ENCODE measurements at places on chromosomes 5 and 9.
A peak's percentile ranks its signal among the peaks of the same experiment; 100 is the strongest.

GRCh38 chr5:24624872-24625271 is 19.9 kb downstream of the CDH10 start:
- no peak for DNase-seq

DNA sequence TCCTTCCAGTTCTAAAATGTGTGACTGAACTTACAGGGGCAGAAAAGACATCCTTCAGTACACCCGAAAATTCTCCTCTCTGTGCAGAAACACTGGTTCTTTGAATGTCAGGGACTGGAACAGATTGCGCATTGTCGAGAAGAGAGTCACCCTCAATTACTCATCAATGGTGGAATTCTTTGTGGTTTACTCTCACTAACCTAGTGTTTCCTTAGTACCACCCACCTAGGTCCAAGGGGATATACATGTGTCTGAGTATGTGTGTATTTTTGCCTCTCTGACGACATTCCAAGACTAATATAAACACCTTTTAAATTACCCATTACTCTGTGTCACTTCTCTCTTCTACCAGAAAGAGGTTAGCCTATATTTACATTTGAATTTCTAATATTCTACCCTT is 660.8 kb downstream of the TLE1 start:
- DNase-seq: no peak

GRCh38 chr5:29247346-29248028 is 1946.0 kb upstream of the CDH6 start:
- DNase-seq: no peak

- DNase-seq: peak; percentile 62
Observed at GRCh38 chr5:152542741-152543140, 137.7 kb upstream of the NMUR2 start.

GRCh38 chr5:94908889-94909480 is 290.5 kb downstream of the SLF1 start:
- DNase-seq: peak; percentile 67

DNA sequence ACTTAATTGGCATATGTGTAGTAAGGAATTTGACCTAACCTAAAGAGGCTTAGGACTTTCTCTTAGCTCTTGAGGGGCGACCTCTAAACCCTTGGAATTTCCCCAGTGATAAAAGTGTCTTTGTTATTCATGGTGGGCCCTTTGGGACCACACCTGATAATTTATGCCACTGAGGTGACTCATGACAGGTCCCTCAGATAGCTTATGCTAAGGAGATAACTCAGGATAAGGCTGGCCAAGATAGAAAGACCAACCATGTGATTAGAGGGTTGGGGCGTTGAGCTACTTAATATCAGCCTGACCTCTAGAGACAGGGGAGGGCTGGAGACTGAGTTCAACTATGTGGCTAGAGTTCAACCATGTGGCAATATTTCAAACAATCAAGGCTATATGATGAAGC is 218.1 kb downstream of the AP3B1 start:
- peak; percentile 4 for DNase-seq

DNA sequence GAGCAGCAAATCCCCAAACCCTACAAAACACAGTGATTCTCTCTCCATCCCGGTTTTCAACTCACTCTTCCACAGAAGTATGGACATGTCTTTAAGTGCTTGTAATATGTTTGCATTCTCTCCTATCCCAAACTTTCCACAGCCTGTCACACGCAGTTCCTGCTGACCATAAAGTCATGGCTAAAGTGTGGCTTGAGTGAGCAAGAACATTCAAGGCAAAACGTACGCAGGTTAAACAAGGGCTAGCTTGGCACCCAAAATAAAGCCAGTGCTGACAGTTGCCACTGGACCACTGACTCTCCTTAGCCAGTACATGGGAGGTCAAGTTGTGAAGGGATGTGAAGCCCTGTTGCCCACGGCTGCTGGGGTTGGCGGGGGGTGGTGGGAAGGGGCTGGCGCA is 211.1 kb upstream of the IRX1 start:
- no peak for DNase-seq

DNA sequence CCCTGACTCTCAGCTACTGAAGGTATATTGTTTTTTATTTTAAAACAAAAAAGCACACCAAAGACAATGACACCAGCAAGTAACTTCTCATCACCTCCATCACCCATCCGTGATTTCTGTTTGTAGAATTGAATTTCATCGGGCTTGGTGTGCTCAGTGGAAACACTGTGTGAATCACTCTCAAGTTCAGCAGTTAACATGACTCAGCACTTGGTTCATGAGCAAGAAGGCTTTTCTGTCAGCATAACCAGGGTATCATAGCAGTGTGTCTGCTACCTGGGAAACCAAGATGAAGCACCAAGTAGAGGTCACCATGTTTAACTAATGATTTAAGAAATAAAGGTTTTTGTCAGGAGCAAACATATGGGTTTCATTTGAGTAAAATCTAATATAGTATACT is 123.7 kb downstream of the INSYN2B start:
- peak; percentile 29 for DNase-seq

- DNase-seq: no peak
Observed at GRCh38 chr5:62286834-62287233, 19.2 kb upstream of the KIF2A start.

- no peak for DNase-seq
Observed at GRCh38 chr9:7176561-7176960, 418.8 kb downstream of the KDM4C start.

- no peak for DNase-seq
Observed at GRCh38 chr9:131273146-131273855, 3.0 kb downstream of the FAM78A start.

DNA sequence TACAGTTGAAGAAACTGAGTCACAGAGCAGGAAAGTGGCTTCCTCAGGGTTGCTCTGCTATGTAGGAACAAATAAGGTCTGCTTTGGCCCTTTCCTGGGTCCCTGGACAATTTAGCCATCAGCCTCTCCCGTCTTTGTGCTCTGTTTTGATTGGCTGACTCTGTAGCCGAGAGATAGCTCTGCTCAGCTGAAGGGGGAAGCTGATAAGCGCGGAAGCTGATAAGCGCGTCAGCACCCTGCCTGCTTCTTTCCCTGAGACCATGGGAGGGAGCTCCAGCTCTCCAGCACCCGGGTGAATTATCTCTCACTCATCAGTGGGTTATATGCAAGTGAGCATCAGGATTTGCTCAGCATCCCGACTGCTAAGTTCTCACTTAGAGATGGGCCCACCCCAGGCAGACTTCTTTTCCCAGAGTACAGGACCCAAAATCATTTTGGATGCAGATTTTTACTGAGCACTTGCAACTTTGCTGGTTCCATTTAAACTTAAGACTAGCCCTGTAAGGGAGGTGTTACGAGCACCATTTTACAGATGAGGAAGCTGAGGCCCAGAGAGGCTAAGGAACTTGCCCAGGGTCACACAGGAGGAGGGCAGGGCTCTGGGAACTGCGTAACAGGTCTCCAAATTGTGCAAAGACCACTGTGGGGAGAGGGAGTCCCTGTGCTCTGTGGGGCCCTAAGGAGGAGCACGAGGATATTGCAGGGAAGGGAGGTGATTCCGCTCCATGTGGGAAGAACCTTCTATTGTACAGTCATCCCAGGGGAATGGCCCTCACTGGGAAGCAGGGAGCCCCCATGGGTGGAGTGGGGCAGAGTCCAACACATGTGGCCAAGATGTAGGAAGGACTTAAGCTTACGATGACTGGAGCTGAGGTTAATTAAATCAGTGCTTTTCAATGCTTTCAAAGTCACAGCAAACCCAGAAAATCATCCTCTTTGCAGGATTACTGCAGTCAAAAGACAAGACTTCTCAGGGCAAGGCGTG is 83.7 kb upstream of the ORM1 start:
- peak; percentile 75 for DNase-seq

GRCh38 chr9:124549016-124549415 is 41.8 kb upstream of the NR5A1 start:
- no peak for DNase-seq

DNA sequence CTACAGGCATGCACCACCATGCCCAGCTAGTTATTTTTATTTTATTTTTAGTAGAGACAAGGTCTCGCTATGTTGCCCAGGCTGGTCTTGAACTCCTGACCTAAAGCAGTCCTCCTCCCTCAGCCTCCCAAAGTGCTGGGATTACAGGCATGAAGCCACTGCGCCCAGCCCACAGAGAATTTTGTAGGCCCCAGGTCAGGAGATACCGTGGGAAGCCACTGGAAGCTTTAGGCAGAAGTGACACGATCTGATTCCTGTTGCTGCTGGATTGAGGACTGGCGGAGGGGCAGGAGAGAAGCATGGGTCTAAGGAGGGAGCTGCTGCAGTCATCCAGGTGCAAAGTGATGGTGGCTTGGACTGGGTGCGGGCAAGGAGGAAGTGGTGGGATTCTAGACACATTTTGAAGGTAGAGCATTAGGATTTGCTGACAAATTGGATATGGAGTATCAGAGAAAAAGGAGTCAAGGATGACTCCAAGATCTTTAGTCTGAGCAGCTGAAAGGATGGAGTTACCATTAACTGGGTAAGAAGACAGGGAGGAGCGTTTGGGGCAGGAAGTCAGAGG is 20.7 kb downstream of the TCF7 start:
- DNase-seq: no peak

- peak; percentile 23 for DNase-seq
Observed at GRCh38 chr5:101838435-101838834, 457.6 kb downstream of the SLCO4C1 start.

- DNase-seq: peak; percentile 4
Observed at GRCh38 chr9:127844821-127845359, 9.6 kb downstream of the ENG start.

DNA sequence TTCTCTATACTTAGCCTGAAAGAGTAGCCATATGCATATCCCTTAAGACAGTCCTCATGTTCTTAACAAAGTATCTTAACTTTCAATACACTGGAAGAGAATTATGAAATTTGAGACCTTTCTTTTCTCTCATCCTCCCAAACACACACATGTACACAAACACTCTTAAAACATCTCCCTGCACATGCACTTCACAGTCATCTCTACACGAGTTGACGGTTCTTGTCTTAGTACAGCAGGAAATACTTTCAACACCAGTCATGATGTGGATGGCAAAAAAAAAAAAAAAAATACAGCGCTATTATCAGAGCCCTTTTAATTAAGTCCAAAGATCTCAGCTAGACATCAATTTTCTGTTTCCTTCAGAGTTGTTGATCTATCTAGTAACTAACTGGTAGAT is 43.6 kb upstream of the PCSK1 start:
- DNase-seq: no peak

DNA sequence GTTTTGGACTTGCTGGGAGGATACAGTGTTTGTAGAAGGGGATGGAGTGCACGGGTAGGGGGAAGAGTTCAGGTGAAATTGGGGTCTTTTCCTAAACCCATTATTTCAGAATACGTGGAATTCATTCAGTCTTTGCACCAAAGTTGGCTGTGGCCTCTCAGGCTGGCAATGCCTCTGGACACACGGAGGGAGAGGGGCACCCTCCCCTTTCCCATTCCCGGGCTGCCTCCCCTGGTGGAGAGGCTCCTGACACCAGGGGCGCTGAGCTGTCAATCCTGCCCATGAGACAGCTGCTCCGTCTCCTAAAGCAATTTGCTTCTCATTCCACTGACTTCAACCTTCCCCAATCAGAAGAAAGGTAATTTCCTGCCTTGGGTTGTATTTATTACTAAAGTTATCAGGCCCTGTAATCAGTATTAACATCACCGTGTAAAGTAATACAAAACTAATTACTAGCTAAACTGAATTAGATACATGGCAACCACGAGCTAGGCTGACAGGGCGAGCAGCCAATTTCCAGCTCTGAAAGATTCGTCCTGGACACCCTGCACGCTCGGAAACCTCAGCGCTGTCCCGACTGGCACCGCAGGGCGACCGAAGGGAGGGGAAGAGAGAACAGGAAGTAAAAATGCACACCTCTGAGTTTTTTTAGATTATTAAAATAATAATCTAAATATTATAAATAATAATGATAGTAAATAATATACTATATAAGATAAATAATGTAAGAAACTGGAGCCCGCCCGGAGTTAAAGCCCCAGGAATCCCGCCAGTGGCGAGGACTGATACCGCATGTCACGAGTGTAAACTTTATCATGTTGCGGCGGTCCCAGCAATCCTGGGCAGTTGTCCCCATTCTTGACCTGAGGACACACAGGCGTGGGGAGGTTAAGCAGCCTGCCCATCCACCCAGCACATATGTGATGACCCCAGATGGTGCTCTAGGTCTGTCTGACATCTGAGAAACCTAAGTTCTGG is 6.9 kb upstream of the OLFM1 start:
- DNase-seq: no peak

DNA sequence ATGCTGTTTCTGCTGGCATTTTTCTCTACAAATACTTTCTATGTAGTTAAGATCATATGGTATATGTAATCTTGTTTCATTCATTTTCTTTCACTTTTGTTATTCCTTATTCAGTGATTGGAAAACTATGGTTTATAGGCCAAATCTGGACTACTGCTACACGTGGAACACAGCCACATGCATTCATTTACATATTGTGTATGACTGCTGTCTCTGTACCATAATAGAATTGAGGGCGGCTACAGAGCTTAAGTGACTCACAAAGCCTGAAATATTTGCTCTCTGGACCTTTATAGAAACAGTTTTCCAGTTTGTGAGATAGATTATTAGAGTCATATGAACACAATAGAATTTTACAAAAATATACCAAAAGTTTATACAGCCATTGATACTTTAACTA is 133.6 kb upstream of the CDKN2B start:
- no peak for DNase-seq

GRCh38 chr5:137176126-137176525 is 323.0 kb downstream of the SPOCK1 start:
- no peak for DNase-seq

DNA sequence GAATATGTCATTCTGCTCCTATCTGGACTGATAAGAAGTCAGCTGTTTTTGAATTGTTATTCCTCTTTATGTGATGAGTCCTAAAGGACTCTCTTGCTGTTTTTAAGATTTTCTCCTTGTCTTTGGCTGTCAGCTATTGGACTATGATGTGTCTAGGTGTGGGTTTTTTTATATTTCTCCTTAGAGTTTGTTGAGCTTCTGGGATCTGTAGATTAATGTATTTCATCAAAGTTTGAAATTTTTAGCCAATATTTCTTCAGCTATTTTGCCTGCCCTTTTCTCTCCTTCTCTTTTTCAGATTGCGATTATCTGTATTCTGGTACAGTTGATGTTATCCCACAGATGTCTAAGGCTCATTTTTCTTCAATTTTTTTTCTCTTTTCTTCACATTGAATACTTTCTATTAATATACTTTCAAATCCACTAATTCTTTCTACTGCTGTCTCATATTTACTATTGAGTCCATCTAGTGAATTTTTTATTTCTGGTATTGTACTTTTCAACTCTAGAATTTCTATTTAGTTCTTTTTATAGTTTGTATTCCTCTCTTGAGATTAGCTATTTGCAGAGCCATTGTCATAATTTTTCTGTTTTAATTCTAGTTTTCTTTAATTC is 31.1 kb downstream of the RPS23 start:
- DNase-seq: no peak

DNA sequence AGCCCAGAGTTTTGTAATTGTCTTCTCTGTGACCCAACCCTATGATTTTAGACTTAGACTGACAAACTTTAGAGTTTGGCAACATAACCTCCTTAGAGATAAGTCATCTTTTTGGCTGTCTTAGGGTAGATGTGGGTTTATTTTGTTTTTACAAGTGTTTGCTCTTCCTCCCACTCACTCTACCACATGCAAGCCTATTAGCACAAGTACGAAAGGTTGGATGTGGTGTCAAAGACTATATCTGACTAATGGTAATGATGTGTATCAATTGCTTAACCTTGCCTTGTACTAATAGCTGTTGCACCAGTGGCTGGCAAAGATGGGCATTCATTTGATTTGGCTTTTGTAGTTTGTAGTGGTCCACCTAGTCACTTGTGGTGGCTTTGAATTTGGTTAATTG is 46.5 kb downstream of the SLC25A46 start:
- DNase-seq: no peak

GRCh38 chr5:156641686-156642085 is 208.4 kb upstream of the PPP1R2B start:
- DNase-seq: no peak

- DNase-seq: no peak
Observed at GRCh38 chr9:99138424-99139284, 33.7 kb downstream of the TGFBR1 start.

All from hepatocyte (in vitro differentiated cells).